Stimulated activated CD4-positive, alpha-beta T cell treated with anti-CD3 and anti-CD28 coated beads, Interleukin-4, amount 100 ng/mL, for 24 hours (primary cell): ENCODE measurements at places on chromosomes 6 and 20.

GRCh38 chr20:46798430-46798829 is 89.0 kb downstream of the SLC2A10 start:
- no peak for DNase-seq

GRCh38 chr6:167560673-167561569 is 236.0 kb downstream of the TTLL2 start:
- DNase-seq: no peak

GRCh38 chr20:44081476-44081875 is 105.5 kb downstream of the JPH2 start:
- no peak for DNase-seq

DNA sequence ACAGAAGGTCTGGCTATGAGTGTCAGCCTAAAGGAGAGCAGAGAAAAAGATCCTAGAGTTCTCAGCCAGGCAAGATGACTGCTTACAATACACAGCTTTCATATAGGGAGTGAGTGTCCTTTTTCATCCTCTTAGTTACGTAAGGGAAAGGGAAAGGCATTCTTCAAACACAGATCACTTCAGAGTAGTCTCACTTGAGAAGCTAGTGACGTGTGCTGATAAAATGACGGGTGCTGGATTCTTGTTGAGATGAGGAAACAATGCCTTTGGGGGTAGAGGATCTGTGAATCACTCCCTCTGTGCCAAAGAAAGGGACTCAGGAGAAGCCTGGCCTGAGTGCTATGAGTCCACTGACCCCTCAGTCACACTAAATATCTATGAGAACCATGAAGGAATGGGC is 117.3 kb downstream of the QRSL1 start:
- DNase-seq: no peak

- DNase-seq: no peak
Observed at GRCh38 chr20:18712882-18713281, 100.7 kb upstream of the SCP2D1 start.

DNA sequence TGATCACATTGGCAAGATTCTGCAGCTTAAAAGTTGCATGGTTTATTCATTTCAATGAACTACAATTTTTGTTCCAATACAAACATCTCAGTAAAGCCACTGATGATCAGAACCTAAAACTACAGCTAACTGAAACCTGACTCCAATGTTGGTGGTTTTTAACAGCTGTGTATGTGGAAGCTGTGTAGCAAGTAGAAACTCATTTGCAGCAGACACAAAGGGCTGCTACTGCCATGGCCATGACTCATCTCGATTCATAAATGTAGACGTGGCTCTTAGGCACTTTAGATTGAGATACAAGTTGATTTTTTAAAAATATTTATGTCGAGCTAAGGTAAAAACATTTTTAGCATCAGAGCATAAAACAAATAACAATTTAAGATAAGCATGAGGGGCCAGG is 19.5 kb upstream of the MAP3K4 start:
- no peak for DNase-seq

DNA sequence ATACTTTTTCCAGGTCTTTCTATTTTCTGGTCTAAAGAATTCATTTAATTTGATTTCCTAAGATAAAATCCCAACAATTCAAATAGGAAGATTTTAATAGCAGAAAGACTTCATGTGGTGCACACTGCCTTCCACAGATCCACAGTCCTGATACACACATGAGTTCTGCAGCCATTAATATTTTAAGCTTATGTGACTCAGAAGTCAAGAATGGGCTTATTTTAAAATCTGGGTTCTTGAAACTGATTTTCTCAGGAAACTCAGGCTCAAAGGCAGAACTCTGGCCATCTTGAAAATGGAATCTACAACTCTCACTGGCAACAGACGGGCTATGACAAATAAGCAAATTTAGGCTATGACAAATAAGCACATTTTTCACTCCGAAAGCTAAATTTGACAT is 88.2 kb downstream of the COL12A1 start:
- DNase-seq: no peak

DNA sequence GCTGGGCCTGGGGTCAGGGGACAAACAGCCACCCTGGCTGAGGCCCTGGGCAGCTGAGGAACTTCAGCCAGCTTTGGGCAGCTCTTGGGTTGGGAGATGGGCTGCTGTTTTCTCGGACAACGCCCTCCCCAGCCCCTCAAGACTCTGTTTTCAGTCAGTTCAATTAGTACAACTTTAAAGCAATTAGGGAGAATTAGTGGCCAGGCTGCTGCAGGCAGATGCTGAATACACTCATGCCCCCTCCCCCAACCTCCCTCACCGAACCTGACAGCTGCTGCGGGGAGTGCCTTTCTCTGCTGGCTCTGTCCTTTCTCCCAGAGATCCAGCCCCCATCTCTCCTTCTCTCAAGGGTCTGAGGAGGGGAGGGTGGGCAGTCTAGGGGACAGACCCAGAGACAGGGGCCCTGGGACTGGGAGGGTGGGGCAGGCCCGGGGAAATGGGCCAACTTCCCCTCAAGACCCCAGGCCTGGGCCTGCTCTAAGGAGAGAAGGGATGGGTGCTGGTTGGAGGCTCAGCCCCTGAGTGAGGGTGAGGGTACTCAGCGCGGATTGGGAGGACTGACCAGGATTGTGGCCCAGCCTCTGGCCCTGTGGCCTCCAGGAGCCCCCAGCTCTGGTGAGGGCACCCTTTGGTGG is 17.8 kb upstream of the MYT1 start:
- no peak for DNase-seq

GRCh38 chr6:168890981-168891365 is 362.7 kb downstream of the THBS2 start:
- no peak for DNase-seq

DNA sequence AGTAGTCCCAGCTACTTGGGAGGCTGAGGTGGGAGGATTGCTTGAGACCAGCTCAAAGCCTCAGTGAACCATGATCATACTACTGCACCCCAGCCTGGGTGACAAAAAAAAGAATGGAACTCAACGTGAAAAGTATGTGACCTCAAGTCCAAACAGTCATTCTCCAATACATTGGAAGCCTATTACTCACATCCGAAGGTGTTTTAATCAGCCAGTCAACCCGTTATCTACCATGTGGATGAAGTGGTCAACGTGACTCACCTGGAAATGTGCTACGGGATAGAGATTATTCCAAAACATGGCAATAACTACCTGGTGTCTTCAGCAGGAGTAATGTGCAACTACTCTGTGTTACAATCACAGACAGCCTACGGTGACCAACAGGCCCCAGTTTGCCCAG is 85.8 kb upstream of the TOP1 start:
- DNase-seq: no peak

- no peak for DNase-seq
Observed at GRCh38 chr6:6366803-6367202, 46.3 kb upstream of the F13A1 start.

- no peak for DNase-seq
Observed at GRCh38 chr6:44043479-44044153, 83.6 kb downstream of the MRPL14 start.

DNA sequence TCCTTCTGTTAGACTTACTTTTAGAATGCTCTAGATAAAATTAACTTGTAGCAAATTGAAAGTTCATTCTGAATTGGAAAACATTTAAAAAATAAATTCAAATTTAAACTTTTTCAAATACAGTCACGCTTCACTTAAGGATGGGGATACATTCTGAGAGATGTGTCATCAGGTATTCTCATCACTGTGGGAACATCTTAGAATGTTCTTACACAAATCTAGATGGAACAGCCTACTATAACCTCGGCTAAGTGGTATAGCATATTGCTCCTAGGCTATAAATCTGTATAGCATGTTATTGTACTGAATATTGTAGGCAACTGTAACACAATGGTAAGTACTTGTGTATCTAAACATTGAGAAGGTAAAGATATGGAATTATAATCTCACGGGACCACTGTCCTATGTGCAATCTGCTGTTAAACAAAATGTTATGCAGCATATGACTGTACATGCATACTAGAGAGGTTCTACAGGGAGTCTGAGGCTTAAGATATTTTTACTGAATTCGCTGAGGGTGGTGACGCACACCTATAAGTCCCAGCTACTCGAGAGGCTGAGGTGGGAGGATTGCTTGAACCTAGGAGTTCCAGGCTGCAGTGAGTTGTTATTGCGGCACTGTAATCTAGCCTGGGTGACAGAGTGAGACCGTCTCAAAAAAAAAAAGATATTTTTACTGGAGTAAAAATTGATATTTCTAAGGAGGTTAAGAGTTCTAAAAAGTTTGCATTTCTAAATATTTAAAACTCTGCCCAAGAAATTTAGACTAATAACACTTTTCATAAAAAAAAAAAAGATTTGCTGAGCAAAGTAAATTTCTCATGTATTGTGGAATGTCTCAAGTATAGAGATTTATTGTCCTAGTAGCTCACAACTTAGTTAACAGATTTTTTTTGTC is 87.3 kb upstream of the TULP1 start:
- DNase-seq: no peak

- DNase-seq: peak; percentile 68
Observed at GRCh38 chr20:21505810-21506530, 7.9 kb downstream of the NKX2-2 start.

DNA sequence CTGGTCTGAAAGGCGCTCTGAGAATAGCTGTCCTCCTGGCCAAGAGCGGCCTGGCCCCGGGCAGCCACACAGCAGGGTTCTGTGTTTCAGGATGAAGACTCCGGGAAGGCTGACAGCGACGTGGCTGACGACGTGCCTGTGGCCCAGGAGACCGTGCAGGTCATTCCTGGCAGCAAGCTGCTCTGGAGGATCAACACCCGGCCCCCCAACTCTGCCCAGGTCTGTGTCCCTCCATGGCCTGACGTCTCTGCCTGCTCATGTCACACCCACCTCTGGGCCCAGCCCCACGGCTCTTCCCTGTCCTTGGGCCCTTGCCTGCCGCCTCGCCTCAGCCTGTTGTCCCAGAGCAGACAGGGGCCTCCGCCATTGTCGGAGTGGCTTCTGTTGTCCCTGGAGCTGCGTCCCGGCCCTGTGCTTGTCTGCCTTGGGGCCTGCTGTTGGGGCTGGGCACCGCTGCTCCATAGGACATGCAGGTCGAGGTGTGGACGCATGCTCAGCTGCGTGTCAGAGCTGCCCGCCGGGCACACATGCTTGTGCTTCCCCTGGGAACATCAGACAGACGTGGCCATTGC is 16.2 kb upstream of the ADRM1 start:
- no peak for DNase-seq

GRCh38 chr6:95448208-95448607 is 129.1 kb upstream of the MANEA start:
- DNase-seq: no peak

GRCh38 chr6:43968110-43968965 is 158.9 kb downstream of the MRPL14 start:
- no peak for DNase-seq

DNA sequence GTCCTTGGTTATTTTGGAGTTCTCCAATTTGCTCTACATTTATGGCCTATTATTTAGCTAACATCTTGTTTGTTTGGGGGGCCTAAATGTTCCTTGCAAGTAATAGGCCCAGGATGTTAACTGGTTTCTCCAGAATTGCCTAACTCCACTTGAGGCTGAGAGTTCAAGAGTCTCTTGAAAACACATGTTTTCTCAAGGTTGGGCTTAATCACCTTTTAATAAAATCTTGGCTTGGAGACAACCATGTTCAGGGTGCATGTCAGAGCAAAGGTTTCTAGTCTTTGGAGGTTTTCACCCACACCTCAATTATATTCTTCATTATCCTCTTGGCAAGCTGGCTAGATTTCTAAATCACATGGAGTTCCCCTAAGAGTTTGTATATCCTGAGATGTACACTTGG is 54.2 kb downstream of the KLHL31 start:
- no peak for DNase-seq

- DNase-seq: no peak
Observed at GRCh38 chr6:106087548-106088325, 1.6 kb downstream of the PRDM1 start.

GRCh38 chr20:40604416-40604815 is 84.6 kb downstream of the MAFB start:
- DNase-seq: no peak

DNA sequence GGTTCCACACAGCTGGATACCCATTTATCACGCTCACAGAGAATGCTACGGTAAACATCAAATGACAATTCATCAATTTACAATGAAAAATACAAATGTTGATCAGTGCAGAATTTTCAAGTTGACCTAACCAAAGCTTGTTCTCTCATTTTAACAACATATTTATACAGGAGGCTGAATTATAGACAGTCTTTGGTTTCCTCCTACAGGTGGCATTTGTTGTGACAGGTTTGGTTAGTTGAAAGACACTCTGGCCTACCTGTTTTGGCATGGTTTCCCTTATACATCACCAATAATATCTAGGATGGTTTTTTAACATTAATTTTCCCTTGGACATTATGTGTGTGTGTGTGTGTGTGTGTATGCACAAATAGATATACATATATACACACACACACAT is 642.5 kb upstream of the MMS22L start:
- DNase-seq: no peak

DNA sequence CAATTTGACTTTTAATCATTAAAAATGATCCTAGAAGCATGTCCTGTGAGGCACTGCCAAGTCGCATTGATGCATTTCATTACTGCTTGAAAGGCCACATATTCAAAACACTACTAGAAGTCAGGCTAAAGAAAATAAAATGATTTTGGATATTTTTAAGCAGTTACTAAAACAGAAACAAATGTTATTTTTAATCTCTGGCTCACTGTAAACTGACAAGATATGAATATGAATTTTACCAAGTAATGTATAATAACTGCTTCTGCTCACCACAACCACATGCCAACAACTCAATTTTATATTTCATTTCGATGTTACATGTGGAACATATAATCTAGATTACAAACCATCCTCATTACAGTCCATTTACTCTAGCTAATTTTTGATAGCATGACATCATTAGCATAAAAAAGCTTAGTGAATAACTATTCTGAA is 90.6 kb downstream of the ATXN1 start:
- DNase-seq: no peak

DNA sequence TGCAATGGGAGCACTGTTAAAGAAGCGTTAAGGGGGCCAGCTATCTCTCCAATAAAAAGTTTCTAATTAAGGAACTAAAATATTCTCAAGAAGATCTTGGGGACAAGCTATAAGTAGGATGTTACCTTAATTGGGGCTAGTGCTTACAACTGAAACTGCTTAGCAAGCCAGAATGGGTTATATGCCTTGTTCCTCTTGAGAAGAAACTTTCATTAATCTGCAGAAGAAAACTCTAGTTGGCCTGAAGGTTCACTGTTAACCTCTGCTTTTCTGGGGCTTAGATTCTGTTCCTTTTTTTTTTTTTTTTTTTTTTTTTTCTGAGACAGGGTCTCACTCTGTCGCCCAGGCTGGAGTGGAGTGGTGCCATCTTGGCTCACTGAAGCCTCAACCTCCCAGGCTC is 82.2 kb downstream of the BACH2 start:
- DNase-seq: no peak

DNA sequence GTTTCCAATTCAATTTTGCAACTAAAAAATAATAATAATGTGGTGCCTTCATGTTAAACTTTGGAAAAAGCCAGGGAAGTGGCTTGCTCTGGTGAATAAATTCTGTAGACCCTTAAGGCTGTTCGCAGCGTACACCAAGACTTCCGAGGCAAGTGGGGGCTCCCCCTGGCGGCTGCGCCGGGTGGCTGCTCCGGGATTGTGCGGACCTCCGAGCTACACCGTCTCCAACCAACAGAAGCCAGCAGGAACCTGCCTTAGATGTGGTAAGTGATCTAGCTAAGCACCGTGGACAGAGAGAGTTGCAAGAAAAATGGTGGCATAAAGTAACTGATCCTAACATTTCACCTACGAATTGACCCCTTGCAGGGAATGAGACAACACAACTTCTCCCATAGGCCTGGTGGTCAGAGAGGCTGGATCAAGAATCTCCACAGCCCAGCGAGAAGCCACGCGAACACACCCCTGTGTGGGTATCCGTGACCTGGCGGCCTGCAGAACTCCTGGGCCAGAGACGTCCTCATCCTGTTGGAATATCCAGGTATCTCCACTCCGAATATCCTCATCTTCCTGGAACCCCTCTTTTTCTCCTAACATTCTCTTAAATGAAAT is 69.6 kb downstream of the TBXT start:
- peak; percentile 62 for DNase-seq
